ENCODE measurements at places on chromosomes 11 and 22. TPM values are rescaled to one million over a fixed set of nuclear protein-coding genes. Genes with fewer than 3 reads are reported as not detected.

MRGPRX3 gene
- total RNA-seq: not detected

OR52H1 gene
- total RNA-seq: not detected

CDKN1C gene
- total RNA-seq: 37.2 TPM

SC5D gene
- total RNA-seq: 40.8 TPM

CHADL gene
- total RNA-seq: 1.1 TPM

ACTN3 gene
- total RNA-seq: 0.14 TPM

BLID gene
- not detected for total RNA-seq

ZP1 gene
- not detected for total RNA-seq

DNAJB13 gene
- not detected for total RNA-seq

VSIG2 gene
- total RNA-seq: 0.51 TPM

OR4D5 gene
- not detected for total RNA-seq

HTATIP2 gene
- total RNA-seq: 94.3 TPM

ASCL2 gene
- not detected for total RNA-seq

SLC1A2 gene
- not detected for total RNA-seq

WBP2NL gene
- not detected for total RNA-seq

LPXN gene
- total RNA-seq: 3.4 TPM

SULT4A1 gene
- total RNA-seq: not detected

LRP4 gene
- 2.2 TPM for total RNA-seq

GLYAT gene
- under 0.01 TPM for total RNA-seq

HBG2 gene
- not detected for total RNA-seq

RTN4R gene
- total RNA-seq: 2.7 TPM

CDON gene
- total RNA-seq: 3.6 TPM

SLN gene
- total RNA-seq: not detected

DERL3 gene
- total RNA-seq: 1.3 TPM

CALCA gene
- total RNA-seq: not detected

ALX4 gene
- total RNA-seq: not detected

LYVE1 gene
- 64.6 TPM for total RNA-seq

MMP10 gene
- 7.3 TPM for total RNA-seq

ZNF70 gene
- total RNA-seq: 2.3 TPM

LRRN4CL gene
- total RNA-seq: 0.51 TPM

PRG2 gene
- total RNA-seq: 0.19 TPM

KDM4E gene
- total RNA-seq: not detected

FGF3 gene
- total RNA-seq: not detected

All from dermis blood vessel endothelial cell (primary cell).